ENCODE measurements at places on chromosomes 13 and 19.

DNA sequence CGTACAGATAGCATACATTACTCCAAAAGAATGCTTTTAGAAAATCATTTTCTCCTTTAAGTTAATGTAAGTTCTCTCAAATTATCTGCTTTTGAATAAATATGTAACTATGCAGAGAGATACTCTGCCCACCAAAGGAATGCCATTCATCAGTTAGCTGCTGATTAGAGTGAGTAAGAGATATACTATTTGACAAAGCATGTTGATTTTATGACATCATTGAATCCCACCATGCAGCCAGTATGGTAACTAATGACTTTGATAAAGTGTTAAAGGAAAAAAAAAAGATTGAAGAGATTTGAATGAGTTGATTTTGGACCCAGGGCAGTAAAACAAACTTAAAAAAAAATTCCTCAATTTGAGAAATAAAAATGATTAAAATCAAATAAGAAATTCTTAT is 521.5 kb downstream of the SLITRK6 start:
- DNase-seq = no peak

GRCh38 chr13:25172303-25172630 is 179 bp upstream of the AMER2 start:
- no peak for DNase-seq

DNA sequence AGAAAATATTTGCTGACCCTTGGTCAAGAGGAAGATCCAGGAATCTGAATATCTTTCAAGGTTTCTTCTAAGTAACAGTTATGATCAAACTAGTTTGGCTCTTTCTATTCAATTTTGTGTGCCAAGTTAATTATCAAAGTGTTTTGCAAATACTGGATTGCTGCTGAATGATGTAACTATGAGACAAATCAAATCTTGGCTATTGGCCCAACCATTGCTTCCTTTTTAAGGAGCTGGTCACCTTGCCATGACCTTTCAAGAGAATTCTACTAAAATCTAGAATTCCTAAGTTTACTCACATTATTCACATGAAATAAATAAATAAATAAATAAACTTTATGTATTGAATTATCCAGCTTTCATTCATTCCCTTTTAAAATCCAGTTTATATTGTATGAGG is 371.8 kb downstream of the SLITRK6 start:
- no peak for DNase-seq

DNA sequence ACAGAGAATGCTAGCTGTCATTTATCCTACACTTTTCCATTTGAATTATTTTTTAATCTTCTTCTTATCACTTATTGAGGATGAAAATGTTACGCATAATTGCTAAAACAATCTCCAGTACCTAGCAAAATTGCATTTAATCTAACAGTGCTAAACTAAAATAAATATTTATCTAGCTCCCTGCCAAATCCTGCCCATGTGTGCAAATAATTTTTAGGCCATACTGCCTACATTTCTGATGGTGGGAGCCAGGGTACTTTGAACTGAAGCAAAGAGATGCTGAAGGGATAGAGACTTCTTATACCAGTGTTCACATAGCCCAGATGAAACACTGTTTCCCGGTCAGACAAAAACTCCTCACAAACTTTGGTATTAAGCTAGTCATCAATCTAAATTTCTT is 1268.7 kb upstream of the PCDH20 start:
- DNase-seq = no peak

DNA sequence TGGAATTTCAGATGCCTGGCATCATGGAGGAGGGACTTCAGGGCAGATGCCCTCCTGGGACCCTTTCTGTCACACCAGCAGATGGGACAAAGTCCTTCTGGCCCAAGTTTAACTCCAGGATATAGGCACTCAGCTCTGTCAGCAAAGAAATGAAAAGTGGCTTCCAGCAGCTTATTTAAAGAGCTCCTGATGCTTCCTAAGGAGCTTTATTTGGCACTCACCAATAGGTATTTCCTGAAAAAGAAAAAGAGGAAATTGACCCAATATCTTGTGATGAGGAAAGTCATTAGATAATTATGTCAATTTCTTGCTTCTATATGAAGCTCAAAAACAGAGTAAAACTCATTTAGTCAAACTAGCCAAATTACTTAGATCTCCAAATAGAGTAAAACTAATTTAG is 224.6 kb downstream of the RAP2A start:
- DNase-seq = no peak

GRCh38 chr13:101785858-101786257 is 333.4 kb downstream of the ITGBL1 start:
- DNase-seq = no peak

DNA sequence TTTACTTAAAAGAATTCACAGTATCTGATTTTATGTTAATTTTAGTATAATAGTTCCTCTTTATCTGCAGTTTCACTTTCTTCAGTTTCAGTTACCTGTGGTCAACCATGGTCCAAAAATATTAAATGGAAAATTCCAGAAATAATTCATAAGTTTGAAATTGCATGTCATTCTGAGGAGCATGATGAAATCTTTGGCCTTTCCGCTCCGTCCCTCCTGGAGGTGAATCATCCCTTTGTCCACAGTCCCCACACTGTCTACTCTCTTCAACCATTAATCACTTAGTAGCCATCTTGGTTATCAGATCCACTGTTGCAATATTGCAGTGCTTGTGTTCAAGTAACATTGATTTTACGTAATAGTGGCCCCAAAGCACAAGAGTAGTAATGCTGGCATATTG is 26.9 kb downstream of the SLITRK6 start:
- DNase-seq = no peak

GRCh38 chr13:49370371-49370770 is 73.5 kb downstream of the CAB39L start:
- DNase-seq = no peak

DNA sequence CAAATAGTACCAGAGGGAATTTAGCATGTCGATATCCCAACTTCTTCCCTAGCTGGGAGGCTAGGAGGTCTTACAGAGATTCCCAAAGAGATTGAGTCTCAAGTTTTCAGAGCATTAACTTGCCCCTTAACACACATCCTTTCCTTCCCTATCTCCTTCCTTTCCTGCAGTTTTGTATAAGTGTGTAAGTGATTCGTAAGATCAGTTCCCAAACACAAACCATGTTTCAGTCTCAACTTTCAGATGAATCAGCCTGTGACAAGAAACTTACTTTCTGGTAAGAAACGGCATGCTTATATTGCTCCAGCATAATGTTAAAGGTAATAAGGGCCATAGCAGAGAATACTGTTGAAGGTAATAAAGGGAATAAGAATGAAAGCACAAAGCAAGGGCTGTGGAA is 472.2 kb downstream of the LIG4 start:
- DNase-seq = no peak

- peak; percentile 44 for DNase-seq
These were observed 803.6 kb downstream of the DIAPH3 start for GRCh38 chr13:59360108-59360507.

GRCh38 chr13:23292586-23292985 is 111.8 kb downstream of the SGCG start:
- peak; percentile 45 for DNase-seq

GRCh38 chr19:33697766-33698165 is 76.0 kb downstream of the CHST8 start:
- DNase-seq = peak; percentile 76

- DNase-seq = no peak
These were observed 652.0 kb downstream of the LIG4 start for GRCh38 chr13:107563099-107563925.

- DNase-seq = no peak
These were observed 3.8 kb downstream of the DOCK9 start for GRCh38 chr13:98974053-98974452.

- DNase-seq = no peak
These were observed 826.9 kb upstream of the PCDH9 start for GRCh38 chr13:68056816-68057710.

DNA sequence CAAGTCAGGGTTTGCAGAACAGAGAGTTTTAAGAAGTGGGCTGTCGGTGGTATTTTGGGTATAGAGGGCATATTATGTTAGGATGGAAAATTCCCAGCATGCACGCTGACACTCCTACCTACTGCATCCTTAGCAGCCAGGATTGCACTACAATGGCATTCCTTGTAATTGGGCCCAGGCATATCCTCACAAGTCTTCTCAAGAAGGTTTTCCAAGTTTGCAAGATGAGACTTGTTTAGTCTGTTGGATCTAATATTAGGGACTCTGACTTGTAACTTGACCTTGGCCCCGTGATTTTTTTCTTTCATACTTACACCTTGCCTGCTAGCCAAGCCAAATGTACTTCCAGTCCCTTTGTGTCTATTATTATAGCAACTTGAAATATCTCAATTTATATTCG is 335.7 kb upstream of the HTR2A start:
- no peak for DNase-seq

GRCh38 chr19:41427647-41428480 is 690 bp upstream of the B3GNT8 start:
- peak; percentile 87 for DNase-seq

DNA sequence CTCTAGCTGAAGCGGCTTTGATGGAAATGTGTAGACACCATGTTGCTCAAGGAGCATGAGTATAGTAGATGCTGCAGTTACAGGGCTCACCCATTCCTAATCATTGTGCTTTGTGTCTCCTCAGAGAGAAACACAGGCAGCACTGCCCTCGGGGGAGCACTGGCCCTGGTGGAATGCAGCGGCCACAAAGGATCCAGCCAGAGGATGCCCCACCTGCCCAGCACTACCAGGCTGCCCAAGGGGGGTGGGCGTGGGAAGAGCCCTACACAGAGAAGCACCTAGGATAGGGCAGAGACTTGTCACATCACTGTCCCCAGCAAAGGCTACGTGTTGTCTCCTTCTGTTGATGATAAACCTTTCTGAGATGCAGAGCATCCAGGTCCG is 9.0 kb downstream of the TUBA3C start:
- DNase-seq = no peak

GRCh38 chr19:42249149-42249750 is 5.7 kb downstream of the ERF start:
- peak; percentile 63 for DNase-seq

- peak; percentile 95 for DNase-seq
These were observed 5.4 kb downstream of the TMEM150B start for GRCh38 chr19:55319785-55320184.

DNA sequence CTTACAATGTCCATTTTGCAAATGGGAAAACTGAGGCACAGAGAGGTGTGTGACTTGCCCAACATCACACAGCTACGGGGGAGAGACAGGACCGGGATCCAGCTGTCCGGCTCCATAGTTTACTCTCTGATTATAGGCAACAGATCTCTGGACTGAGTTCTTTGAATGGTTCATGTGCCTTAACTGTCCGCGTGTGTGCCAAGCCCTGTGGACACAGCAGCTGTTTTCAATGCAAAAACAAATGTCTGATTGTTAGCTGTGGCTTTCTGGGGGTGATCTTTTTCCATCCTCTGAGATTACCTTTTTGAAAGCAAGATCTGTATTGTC is 94.1 kb downstream of the KL start:
- DNase-seq = no peak

GRCh38 chr19:58009301-58009665 is 6.7 kb upstream of the ZNF606 start:
- no peak for DNase-seq

DNA sequence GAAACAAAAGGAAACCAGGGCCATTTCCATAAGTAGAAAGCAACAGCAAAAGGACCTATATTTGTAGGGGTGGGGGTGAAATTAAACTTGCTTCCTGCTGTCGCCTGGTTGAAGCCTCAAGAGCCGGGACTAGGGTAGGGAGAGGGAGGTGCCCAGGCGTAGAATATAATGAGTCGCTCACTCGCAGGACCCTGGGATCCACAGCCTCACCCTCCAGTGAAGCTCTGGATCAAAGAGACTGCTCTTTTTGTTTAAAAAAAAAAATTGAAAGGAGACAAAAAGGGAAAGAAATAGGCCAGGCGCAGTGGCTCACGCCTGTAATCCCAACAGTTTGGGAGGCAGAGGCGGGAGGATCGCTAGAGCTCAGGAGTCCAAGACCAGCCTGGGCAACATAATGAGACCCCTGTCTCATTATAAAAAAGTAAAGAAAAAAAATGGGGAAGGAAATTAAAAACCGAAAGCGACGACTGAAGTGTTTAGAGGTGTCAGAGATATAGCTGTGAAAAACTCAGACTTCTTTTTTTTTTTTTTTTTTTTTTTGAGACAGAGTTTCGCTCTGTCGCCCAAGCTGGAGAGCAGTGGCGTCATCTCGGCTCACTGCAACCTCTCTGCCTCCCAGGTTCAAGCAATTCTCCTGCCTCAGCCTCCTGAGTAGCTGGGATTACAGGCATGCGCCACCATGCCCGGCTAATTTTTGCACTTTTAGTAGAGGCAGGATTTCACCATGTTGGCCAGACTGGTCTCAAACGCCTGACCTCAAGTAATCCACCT is 10.9 kb upstream of the ADGRE5 start:
- DNase-seq = no peak

GRCh38 chr19:33291623-33292534 is 10.5 kb downstream of the CEBPA start:
- DNase-seq = peak; percentile 14

- peak; percentile 64 for DNase-seq
These were observed 5.4 kb downstream of the AKAP8 start for GRCh38 chr19:15374105-15374651.

- DNase-seq = no peak
These were observed 466.7 kb downstream of the TSHZ3 start for GRCh38 chr19:30882411-30883005.

All from osteoblast (primary cell).